Natural killer cell (primary cell): ENCODE measurements at places on chromosomes 7 and 10. TPM values are rescaled to one million over a fixed set of nuclear protein-coding genes. Genes with fewer than 3 reads are reported as not detected.

BTBD16 gene
- total RNA-seq: not detected

DNA sequence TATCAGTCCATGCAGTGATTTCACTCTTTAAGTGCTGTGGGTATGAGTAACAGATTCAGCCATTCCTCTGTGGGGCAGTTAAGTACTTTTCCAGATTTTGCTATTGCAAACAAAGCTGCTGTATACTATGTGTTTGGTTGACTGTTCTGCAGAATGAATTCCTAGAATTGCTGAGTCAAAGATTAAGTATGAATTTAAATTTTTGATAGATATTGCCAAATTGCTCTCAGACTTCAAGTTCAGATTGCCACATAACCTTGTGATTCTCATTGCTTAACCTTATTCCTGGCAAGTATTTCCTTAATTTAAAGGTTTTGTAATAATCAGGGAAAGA is 21.6 kb upstream of the SAR1A start:
- peaks cover 6% of the 10 kb centered on the region for H3K4me1 ChIP-seq
- H3K27ac ChIP-seq: no peak overlapping the region
- H3K36me3 ChIP-seq: no peaks in the 10 kb centered on the region

DNA sequence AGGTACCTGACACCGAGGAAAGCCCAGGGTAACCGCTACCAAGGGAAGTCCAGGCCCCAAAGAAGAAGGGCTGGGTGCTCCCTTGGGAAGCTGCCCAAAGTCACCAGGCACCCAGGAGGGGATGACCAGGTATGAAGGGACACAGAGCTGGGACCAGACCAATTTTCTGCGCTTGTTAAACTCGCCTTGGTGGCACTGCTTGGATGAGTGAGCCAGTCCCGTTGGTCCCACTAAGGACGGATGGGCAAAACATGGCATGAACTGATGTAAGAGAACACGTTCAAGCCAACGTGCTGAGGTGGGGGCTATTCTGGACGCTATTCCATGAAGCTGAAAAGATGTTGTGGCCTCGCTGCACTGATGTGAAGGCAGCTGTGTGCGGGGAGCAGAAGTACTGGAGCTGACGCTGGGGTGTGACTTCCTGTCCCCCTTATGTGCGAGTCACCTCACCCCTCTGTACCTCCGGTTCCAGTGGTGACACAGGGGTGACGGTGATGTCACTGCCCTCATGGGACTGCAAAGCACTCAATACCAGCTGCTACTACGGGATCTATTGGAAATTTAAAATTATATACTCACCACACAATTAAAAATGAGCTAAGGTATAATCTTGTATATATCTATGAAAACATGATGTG is 73.6 kb downstream of the COBL start:
- no peaks in the 10 kb centered on the region for H3K27me3 ChIP-seq
- no peaks in the 10 kb centered on the region for H3K36me3 ChIP-seq
- no peak for DNase-seq
- H3K27ac ChIP-seq: no peak overlapping the region
- no peak overlapping the region for H3K4me3 ChIP-seq

DNA sequence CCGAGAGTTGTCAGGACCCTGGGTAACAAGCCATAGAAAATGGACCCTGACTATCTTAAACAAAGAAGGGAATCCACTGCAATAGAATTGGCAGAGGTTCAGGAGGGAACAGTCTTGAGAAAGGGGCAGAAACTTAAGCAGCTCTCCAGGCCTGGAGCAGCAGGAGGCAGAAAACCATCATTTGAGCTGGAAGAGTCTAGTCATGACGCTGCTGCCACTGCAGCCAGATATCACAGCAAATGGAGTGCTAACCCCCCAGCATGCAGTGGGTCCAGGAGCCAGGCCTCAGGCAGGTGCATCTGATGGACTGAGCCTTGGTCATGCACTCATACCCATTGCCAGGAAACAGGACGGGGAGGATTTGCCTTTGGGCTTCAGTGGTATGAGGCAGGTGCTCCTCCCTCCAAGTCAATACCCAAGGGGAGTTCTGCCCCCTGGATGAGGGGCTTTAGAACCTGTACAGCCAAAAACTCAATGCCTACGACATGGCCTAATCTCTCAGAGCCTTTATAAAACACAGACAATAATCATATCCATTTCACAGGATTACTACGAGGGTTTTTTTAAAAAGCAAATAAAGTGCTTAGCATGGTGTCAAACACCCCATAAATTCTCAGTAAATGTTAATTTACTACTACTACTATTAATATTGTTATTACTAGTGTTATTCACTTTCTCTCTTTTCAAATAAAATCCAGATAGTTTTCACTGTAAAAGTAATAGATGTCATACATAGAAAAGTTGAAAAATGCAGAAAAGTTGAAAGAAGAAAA is 30.7 kb downstream of the DUSP5 start:
- no peaks in the 10 kb centered on the region for H3K36me3 ChIP-seq
- H3K27me3 ChIP-seq: no peaks in the 10 kb centered on the region
- no peak for DNase-seq
- peaks cover 24% of the 10 kb centered on the region for H3K4me1 ChIP-seq

HMX3 gene
- not detected for total RNA-seq

ANKRD7 gene
- total RNA-seq: not detected

NUTM2B gene
- 2.1 TPM for total RNA-seq
